Natural killer cell (primary cell): ENCODE measurements at places on chromosomes 3 and 15. TPM values are rescaled to one million over a fixed set of nuclear protein-coding genes. Genes with fewer than 3 reads are reported as not detected.

The PEX5L gene
- total RNA-seq, result not detected

GRCh38 chr3:58307639-58308215 lies 1.4 kb downstream of the HTD2 start:
- DNase-seq, result no peak
- H3K36me3 ChIP-seq, result peaks cover 15% of the 10 kb centered on the region
- peaks cover 24% of the 10 kb centered on the region for H3K4me1 ChIP-seq
- H3K27me3 ChIP-seq, result no peaks in the 10 kb centered on the region

GRCh38 chr15:69748576-69749185 lies 296.1 kb downstream of the RPLP1 start:
- no peak for DNase-seq
- H3K27ac ChIP-seq, result no peak overlapping the region
- peaks cover 19% of the 10 kb centered on the region for H3K4me1 ChIP-seq
- no peak overlapping the region for H3K4me3 ChIP-seq
- no peaks in the 10 kb centered on the region for H3K36me3 ChIP-seq

DNA sequence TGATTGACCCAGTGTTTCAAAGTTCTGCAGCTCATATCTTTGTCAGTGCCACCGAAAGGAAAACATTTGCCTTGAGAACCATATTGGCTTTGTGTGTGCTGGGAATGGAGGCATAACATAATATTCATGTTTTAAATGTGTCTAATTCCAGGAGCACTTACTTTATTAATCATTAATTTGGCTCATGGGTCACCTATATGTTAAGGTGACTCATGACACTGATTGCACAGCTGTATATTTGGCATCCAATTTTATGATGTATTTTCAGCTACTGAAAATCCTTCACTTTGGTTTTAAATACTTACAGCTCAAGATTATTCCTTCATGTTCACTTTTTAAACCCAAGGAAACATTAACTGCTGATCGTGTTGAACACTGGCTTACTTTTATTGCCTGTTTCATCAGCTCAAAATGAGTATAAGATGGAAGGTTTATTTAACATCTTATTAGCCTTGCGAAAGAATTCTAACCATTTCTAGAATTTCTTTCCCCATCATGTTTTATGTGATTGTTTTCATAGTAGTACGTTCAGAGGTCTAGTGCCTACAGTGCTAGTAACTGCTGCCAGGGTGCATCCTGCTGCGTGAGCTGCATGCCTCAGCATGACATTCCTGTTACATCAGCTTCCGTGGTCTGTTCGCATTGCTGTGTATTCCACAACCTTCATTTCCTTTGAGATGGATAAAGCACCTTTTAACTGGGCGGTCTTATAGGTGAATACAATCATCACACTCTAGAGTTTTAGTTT lies 63.7 kb downstream of the LRCH3 start:
- no peaks in the 10 kb centered on the region for H3K4me1 ChIP-seq
- peaks cover 58% of the 10 kb centered on the region for H3K36me3 ChIP-seq
- no peak overlapping the region for H3K27ac ChIP-seq
- no peak overlapping the region for H3K4me3 ChIP-seq
